8988T (cell line): ENCODE measurements at places on chromosomes 2 and 18.

GRCh38 chr2:198000417-198000816 lies 196.0 kb downstream of the PLCL1 start:
- DNase-seq, result no peak

DNA sequence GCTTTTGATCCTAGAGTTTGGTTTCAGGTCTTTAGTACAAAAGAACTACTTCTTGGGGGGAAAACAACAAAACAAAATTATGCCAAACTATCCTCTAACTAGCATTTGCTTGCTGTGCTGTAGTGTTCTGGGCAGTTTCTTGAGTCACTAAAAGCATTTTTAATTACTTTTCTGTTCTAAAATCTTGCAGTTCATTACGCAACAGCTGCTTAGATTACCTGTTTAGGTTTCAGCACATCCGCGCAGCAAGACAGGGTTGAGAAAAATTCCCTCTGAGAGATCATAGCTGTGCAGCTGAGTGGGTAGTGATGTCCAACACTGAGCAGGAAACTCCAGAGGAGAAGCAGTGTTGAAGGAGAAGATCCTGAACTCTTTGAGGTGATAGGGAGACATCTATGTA lies 9.0 kb downstream of the DAW1 start:
- DNase-seq, result no peak

- no peak for DNase-seq
These were observed 28.9 kb upstream of the SEMA4C start for GRCh38 chr2:96898641-96899412.

GRCh38 chr18:37450434-37451132 lies 115.0 kb downstream of the CELF4 start:
- no peak for DNase-seq

DNA sequence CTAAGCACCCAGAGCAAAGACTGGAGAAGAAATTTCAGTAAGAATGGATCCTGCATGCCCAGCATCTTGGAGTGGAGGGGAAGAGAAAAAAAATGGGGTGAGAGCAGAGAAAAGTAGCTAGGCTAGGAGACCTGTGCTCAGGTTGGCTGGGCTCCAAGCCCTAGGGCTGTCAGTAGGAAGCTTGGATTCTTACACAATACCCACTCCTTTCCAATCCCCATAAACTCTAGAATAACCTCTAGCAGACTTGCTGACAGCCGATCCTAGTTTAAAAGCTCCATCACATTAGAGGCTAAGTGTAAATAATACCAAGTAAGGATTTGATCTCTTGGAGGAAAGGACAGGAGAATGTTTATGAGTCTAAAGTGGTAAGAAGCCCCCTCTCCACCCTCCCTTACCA lies 46.2 kb upstream of the NABP1 start:
- DNase-seq, result no peak

GRCh38 chr2:37985333-37985732 lies 60.2 kb downstream of the RMDN2 start:
- no peak for DNase-seq

DNA sequence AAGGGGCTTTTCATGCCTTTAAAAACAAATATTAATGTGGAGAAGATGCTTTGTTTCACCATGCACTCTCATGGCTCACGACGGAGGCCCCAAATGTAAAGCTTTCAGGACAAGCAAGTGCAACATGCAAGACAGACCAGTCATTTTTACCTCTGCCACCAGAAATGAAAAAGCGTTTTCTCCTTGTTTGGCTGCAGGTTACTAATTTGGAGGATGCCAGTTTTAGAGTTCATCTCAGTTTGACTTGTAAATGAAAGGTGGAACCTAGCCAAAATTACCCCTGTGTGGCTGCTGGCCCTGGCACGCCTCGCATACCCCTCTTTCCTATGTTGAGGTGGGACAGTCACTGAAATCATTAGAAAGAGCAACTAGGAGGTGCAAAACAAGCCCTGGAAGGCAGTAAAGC lies 138.6 kb downstream of the BCL2 start:
- DNase-seq, result no peak

- DNase-seq, result no peak
These were observed 182.3 kb downstream of the ZNF521 start for GRCh38 chr18:25169701-25170100.

- no peak for DNase-seq
These were observed 91.2 kb upstream of the TMEM18 start for GRCh38 chr2:768451-768850.

DNA sequence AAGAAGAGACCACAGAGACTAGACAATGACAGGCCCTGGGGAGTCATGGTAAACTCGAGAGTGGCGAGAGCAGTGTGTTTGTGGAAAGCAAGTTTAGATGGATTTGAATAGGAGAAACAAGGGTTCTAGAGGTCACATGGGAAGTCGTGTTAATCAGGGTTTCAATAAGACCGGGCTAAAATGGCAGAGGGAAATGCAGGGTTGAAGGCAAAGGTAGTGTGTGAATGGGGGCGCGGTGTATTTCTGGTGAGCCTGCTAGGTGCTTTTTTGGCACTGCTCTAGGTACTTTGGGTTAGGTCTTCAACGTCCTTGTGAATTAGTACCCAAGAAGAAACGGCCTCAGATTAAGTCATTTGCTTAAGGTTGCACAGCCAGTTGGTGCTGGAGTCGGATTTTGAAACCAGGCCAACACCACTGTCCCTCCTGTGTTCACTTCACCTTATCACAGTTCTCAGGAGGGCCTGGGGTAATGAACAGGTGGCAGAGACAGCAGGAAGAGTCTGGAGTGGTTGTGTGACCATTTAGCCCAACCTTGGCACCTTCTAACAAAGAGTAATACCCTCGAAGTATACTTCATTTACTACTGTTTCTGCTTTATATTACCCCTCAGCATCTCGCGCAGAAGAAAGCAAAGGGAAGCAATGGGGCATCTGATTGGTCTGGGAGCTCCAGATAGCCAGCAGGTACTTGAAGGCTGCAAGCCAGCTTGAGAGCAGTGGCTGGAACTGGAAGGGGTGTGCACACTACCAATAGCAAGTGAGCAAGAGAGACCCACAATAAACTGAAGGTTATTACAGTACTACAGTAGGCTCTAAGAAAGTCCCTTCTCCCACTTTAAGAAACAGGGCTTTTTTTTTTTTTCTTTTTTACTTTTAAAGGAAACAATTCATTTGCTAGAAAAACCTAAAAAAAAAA lies 33.4 kb upstream of the GAREM2 start:
- DNase-seq, result no peak

GRCh38 chr18:41706301-41706700 lies 248.7 kb upstream of the PIK3C3 start:
- no peak for DNase-seq

DNA sequence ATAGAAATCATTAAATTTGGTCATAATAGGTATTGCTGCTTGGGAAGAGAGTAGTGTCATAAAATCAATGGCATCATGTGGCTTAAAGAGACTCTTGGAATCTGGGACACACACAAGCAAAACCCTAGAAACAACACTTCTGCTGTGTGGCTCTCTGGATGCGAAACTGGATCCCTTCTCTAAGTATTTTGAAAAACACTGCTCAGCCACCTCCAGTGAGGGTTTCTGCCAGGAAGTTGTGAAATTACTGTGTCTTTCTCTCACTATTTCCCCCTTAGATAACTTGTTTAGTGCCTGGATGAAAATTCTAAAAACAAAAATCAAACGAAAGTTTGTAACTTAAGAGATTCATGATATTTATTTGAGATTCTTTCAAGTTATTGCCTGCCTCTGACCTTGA lies 163.8 kb downstream of the RHBDD1 start:
- no peak for DNase-seq

- DNase-seq, result no peak
These were observed 519.5 kb upstream of the CHAC2 start for GRCh38 chr2:53247956-53248735.

- DNase-seq, result no peak
These were observed 329.6 kb downstream of the OSR1 start for GRCh38 chr2:19028587-19029375.

DNA sequence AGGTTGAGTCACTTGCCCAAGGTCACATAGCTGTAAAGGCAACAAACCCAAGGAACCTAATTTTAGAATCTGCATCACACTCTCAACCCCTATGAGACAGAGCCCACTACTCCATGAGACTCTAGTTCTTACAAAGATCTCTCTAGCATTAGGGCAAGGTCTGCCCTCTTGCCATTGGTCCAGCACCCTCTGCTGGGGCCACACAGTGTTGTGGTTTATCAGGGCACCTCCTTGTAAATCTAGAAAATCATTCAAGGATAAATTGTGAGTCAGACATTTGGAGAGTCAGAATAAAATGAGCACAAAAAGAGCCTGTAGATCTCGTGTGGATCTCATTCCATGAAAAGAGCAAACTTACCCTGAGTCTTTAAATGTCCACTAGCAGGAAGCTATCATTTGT lies 91.2 kb downstream of the SLC8A1 start:
- DNase-seq, result no peak

GRCh38 chr2:41267929-41268659 lies 779.7 kb upstream of the PKDCC start:
- DNase-seq, result no peak

DNA sequence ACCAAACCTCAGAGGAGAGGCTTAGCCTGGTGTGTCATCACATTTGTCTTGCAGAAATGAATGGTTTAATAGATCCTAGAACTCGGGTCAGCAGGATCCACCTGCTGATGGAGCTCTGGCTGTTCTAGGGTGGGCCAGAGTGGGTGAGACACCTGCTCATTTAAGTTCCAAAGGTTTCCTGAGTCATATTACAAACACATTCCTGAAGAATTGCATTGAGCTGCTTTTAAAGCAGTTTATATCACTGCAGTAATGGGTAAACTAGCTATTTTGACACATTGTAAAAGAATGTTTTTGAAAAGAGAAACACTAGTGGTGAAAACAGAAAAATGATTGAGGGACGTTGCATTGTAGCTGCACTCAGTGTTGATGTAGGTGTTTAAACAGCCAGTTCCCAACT lies 175.3 kb upstream of the TCF4 start:
- DNase-seq, result no peak
